DND-41 (cell line): ENCODE measurements at places on chromosomes 6 and 20.

GRCh38 chr6:3294396-3294795, 35.6 kb downstream of the PSMG4 start:
- no peak for DNase-seq

GRCh38 chr20:34871966-34872621, 562 bp downstream of the GGT7 start:
- no peak for DNase-seq

GRCh38 chr6:25892877-25893276, 18.8 kb upstream of the SLC17A3 start:
- DNase-seq = no peak

- no peak for DNase-seq
Measured at GRCh38 chr20:23754731-23755130, 4.0 kb upstream of the CST1 start.

- DNase-seq = no peak
Measured at GRCh38 chr6:122657601-122658000, 47.4 kb downstream of the PKIB start.

DNA sequence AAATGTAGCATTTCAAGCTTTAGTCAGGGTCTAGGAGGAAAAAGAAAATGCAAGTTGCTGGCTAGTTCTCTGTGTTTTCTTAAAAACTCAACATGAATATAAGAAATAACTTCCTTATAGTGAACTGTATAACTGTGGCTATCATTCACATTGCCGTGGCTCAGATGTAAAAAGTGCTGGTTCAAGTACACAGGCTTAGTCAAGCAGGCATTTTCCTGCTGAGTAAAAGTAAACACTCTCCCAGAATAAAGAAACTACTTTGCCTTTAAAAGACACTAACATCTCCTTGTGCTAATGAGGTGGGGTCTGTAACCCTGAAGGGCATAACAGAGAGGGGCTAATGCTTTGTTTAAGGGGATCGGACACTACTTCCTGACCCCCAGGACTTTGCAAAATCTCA, 3.3 kb downstream of the ATP5F1E start:
- DNase-seq = no peak

DNA sequence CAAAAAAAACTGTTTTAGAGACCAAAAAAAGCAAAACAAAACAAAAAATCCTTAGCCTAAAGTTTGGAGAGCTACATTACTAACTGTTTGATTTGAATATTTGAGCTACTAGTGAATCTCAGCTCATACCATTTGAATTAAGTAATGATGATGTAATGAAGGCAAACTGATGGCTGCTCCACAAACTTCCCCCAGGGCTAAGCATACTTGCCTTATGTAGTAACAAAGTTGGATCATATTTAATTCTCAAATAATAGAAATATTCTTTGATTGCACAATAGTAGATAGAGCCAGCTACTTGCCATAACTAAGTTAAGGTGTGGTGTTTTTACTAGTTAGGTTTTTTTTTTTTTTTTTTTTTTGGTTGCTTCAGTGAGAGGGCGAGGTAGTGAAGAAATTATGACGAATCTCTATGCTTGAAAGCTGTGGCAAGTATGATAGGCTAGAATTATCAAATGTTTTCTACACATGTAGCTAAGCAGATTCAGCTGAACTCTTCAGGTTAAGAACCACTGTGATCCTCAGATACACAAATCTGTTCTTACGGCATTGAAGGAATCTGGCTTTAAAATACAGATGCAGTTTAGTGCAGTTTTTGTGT, 2.9 kb downstream of the RAB32 start:
- DNase-seq = no peak

- DNase-seq = no peak
Measured at GRCh38 chr20:63517376-63518309, 2.9 kb upstream of the PPDPF start.

- DNase-seq = no peak
Measured at GRCh38 chr20:25467441-25467840, 60.0 kb downstream of the GINS1 start.

DNA sequence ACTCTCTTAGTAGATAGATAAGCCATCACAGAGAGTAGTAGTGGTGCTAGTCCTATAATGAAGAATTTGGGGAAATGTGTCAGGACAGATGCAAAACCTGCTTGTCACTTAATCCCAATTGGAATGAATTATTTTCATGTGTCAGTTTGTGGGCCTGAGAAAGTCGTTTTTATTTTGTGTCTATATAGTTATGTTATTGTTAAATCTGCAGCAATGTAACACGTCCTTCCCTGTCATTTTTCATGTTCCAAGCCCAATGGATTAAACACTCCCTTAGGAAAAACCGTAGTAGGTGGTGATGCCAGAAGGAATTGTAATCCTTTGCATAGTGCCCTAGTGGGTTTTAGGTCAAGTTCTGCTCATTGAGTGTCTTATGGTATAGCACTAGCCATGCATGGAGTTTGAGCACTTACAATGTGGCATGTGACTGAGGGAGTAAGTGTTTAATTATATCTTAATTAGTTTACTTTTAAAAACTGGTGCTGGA, 105.9 kb upstream of the PRSS16 start:
- peak; percentile 20 for DNase-seq

- DNase-seq = no peak
Measured at GRCh38 chr6:157002774-157003173, 225.6 kb downstream of the ARID1B start.

DNA sequence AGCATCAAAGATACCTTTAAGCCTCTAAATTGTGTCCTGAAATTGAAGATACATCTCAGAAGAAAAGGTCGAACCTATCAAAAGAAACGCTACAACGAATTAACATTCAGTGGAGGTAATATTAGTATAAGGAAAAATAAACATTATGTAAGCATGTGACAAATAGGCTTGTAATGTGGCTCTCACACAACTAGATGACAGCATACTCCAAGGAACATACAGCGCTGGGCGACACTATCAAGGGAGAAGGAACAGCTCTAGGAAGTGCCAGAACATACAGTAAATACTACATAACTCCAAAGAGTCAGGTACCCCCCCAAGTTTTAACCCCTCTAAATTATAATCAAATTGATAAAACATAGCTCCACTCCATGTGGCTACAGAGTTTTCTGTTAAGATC, 103.5 kb downstream of the LAMP5 start:
- no peak for DNase-seq

- DNase-seq = no peak
Measured at GRCh38 chr6:101689156-101689555, 295.6 kb downstream of the GRIK2 start.

- no peak for DNase-seq
Measured at GRCh38 chr6:54771968-54772367, 74.6 kb upstream of the FAM83B start.

GRCh38 chr6:163895162-163895561, 480.6 kb downstream of the QKI start:
- DNase-seq = no peak

- no peak for DNase-seq
Measured at GRCh38 chr6:169232507-169232931, 21.1 kb downstream of the THBS2 start.

GRCh38 chr6:37938909-37939308, 119.4 kb downstream of the ZFAND3 start:
- DNase-seq = no peak

- no peak for DNase-seq
Measured at GRCh38 chr6:17179530-17180073, 77.8 kb downstream of the STMND1 start.

GRCh38 chr6:50722829-50723554, 9.7 kb downstream of the TFAP2D start:
- DNase-seq = no peak

DNA sequence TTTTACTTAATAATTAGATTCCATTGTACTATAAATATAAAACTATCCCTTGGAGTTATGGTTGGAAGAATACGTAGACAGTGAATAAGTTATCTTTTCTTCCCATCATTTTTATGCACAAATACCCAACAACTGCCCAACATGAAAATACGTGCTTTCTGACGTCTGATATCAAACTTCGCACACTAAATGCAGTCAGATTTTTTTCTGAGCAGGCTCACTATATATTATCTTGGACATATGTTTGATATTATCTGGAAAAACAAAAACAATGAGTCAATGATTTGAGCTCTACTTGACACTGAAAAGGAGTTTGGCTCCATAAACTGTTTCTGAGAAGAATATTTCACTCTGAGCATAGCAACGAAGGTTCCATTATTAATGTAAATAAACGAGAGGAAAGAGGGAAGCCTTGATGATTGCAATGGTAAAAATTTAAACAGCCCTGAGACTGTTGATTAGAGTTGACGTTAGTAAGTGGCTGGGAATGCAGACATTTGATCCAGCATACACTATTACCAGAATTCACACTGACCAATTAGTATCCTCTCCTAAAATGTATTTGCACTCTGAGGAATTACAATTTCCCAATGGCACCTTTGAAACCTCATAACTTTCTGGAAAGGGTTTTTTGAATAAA, 1090.0 kb downstream of the EPHA7 start:
- DNase-seq = no peak

GRCh38 chr6:89371849-89372505, 19.5 kb upstream of the UBE2J1 start:
- peak; percentile 84 for DNase-seq

- no peak for DNase-seq
Measured at GRCh38 chr20:52268184-52268749, 76.7 kb upstream of the ZFP64 start.

- DNase-seq = no peak
Measured at GRCh38 chr6:69802995-69803394, 6.2 kb upstream of the LMBRD1 start.

- no peak for DNase-seq
Measured at GRCh38 chr20:19993958-19994669, 23.0 kb upstream of the NAA20 start.

DNA sequence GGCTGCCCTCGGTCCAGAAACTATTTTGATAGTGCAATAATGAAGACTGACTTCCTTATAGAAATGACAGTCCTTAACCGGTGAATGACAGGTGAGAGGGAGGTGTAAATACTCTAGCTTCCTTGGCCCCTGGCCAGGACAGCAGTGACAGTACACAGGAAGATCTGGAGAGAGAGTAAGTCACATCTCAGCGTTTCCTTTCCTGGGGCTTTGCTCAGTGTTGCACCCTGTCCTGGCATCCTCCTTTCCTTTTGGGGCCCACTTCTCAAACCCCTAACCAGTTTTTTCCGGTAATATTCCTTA, 336.9 kb downstream of the CD83 start:
- peak; percentile 71 for DNase-seq

GRCh38 chr6:3484946-3485345, 28.1 kb upstream of the SLC22A23 start:
- DNase-seq = no peak

DNA sequence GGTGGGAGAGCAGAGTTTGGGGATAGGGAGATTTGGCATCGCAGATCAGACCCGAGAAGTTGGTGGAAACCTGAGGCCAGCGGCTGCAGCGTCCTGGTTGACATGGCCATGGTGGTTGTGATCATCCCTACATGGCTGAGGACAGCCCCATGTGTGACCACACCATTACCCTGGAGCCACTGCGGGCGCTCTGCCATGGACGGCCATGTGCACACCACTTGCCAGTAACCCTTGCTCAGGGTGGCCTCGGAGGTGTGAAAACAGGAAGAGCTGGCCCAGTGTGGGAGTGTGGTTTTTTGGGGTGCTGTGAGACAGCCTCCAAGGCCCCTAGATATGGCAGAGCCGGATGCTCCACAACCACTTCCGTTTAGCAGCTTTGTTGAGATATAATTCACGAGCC, 64.4 kb downstream of the TMEM242 start:
- no peak for DNase-seq

DNA sequence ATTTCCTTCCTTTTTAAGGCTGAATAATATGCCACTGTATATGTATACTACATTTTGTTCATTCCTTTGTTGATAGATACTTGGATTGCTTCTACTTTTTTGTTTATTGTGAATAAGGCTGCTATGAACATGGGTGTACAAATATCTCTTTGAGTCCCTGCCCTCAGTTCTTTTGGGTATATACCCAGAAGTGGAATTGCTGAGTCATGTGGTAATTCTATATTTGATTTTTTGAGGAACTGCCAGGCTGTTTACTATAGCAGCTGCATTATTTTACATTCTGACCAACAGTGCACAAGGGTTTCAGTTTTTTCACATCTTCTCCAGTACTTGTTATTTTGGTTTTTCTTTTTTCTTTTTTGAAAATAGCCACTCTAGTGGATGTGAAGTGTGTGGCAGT, 34.1 kb downstream of the CDS2 start:
- no peak for DNase-seq

DNA sequence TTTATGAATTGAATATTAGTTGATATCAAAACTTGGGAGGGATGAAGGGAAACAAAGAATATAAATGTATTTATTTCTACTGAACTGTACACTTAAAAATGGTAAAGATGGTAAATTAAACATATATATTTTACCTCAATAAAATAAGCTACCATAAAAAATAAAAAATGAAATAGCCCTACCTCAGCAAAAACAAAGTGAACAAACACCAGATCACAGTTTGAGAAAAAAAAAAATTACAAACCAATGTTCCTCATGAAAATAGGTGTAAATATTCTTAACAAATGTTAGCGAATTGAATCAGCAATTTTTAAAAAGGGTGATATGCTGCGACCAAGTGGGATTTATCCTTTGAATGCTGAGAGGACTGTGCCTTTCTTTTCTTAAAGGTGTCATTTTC, 28.3 kb upstream of the ZNF184 start:
- DNase-seq = no peak

- no peak for DNase-seq
Measured at GRCh38 chr6:29593199-29593855, 8.4 kb downstream of the OR2H2 start.

DNA sequence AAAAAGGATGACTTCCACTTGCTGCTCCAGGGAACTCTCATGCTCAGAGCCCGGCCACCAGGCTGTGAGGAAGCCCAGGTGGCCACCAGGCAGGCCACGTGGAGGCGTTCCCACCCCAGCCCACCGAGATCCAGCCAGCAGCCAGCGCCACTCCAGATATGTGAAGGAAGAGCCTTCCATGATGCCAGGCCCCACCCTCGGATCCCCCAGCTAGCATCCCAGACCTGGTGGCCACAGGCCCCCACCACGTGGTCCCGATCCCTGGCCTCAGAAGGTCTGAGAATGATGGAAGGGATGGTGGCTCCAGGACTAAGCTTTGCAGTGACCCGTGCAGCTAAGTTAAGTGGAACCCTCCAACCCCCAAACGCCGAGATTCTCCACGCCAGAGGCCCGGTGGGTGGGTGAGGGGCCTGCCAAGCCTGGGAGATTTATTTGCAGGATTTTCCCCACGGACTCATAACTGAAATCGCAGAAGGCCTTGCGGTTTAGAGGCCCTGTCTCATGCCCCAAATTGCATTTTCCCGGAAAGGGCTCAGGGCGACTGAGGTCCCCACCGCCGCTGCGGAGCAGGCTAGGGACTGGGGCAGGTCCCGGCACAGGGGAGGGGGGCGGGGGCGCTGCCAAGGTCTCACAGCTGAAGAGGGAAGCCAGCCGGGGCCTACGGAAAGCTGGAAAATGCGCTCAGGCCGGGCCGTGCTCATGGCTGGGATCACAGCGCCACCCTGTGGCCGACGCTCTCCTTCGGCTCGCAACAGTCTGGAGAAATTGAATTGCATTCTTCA, 31.1 kb upstream of the CST7 start:
- DNase-seq = peak; percentile 63

DNA sequence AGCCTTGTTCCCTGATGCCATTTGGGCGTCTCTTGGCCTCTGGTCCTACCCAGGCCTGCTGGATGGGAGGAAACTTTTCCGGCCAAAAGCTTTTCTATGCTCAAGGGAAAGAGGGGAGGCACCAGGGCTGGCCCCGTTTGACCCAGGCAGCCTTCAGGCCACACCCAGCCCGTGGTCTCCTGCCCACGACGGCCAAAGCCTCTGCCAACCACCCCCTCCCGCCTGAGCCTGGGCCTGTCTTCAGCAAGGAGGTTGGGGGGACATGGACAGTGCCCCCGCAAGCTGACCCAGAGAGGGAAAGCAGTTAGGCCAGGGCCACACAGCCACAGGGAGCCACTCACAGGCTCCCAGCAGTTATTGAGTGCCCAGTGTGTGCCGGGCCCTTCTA, 49.5 kb downstream of the SRC start:
- no peak for DNase-seq
